ENCODE measurements at places on chromosomes 12 and 14.

GRCh38 chr12:53196486-53196885 is 10.6 kb downstream of the ITGB7 start:
- no peak for DNase-seq

DNA sequence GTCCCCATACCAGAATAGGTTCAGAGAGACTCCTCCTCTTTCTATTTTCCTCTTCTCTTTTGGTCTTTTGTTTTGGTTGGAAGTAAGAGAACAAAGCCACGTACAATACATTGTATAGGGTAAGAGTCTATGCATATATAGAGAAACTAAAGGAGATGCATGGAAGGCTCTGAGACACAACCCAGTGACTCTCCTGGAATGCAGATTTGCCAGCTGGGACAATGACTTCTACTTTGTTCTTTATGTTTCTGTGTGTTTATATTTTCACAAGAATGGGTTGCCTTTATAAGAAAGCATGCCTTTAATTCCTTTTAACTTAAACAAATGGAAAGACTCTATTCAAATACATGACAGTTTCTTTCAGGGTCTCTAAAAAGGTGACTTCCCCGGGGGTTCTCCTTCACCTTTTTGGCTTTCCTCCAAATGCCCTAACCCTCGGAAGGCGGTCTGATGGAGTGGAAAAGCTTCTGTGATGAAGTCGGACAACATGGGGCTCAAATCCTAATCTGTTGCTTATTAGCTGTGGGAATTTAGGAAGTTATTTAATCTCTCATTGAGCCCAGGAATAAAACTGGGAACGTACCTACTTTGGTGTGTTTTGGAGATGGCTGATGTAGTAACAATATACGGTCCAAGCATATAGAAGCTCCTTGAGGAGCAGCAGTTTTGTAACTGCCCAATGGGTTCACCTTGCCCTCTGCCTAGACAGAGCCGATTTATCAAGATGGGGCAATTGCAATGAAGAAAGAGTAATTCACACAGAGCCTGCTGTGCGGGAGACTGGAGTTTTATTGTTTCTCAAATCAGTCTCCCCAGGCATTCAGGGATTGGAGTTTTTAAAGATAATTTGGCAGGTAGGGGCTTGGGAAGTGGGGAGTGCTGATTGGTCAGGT is 9.1 kb upstream of the SERPINA1 start:
- no peak for DNase-seq

DNA sequence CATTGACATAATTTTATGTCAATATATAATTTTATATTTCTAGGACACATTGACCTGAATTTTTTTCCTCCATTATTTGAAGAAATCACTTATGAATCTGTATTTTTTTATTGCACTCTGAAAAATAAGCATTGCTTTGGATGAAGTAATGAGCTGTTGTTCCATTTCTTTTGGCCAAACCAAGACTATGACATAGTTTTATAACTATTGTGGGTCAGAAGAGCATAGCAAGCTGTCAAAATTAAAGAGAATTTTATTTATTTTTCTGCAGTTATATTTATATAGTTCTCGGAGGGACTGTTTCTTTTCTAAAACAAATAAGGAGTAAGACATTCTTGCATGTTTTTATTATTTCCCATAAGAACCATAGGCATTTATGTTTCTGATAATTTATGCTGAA is 8.5 kb downstream of the C12orf75 start:
- no peak for DNase-seq

GRCh38 chr14:92961567-92961855 is 38.6 kb downstream of the CHGA start:
- DNase-seq: no peak

GRCh38 chr14:35332517-35333263 is 40.5 kb downstream of the PSMA6 start:
- DNase-seq: peak; percentile 51

DNA sequence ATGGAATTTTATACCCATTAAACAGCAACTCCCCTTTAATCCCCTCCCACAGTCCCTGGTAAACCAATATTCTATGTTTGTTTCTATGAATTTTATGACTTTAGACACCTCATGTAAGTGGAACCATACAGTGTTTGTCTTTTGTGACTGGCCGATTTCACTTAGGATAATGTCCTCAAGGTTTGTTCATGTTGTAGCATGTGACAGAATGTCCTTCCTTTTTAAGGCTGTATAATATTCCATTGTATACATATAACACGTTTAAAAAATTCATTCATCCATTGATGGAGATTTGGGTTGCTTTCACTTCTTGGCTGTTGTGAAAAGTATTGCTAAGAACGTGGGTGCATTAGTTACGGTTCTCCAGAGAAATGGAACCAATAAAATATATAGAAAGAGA is 40.2 kb downstream of the ARF6 start:
- DNase-seq: no peak

GRCh38 chr12:53179687-53180219 is 769 bp upstream of the ZNF740 start:
- DNase-seq: no peak

DNA sequence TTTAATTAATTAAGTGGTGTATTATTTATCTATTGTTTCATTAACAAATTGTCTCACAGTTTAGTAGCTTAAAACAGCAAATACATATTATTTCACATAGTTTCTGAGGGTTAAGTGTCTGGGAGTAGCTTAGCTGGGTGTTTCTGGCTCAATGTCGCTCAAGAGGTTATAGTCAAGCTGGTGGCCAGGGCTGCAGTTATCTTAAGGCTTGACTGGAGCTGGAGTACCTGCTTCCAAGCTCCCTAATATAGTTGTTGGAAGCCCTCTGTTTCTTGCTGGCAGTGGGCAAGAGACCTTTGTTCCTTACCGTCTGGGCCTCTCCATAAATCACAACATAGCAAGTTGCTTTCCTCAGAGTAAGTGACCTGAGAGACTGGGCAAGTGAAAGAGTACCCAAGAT is 66.6 kb downstream of the RAD51B start:
- no peak for DNase-seq

GRCh38 chr14:75933712-75934296 is 48.0 kb downstream of the TGFB3 start:
- no peak for DNase-seq

DNA sequence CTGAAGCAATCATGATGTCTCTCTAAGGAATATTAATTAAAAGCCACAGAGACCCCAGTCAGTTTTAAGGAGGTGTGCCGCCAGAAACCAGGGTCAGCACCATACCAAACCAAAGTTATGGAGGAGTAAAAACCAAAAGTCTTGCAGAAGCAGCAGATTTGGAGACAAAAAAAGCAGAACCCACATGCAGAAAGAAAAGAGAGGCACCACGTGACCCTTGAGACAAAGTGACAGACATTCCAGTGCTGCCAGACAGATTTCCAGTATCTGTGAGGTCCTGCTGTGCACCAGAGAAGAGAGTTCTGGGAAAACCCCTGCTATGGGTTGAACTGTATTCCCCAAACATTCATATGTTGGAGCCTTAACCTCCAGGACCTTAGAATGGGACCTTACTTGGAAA is 59.7 kb downstream of the CAPZA3 start:
- no peak for DNase-seq

DNA sequence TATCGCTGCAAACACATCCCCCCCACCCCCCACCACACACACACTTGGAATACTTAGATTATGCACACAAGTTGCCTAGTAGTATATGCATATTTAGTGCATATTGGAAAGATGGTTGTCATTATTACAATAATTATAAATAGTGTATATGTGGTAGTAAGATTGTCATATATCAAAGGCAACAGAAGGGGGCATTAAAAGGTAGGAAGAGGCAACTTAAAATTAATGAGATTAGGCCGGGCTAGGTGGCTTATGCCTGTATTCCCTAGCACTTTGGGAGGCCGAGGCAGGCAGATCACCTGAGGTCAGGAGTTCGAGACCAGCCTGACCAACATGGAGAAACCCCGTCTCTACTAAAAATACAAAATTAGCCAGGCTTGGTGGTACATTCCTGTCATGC is 52.1 kb downstream of the GSC start:
- DNase-seq: peak; percentile 8

DNA sequence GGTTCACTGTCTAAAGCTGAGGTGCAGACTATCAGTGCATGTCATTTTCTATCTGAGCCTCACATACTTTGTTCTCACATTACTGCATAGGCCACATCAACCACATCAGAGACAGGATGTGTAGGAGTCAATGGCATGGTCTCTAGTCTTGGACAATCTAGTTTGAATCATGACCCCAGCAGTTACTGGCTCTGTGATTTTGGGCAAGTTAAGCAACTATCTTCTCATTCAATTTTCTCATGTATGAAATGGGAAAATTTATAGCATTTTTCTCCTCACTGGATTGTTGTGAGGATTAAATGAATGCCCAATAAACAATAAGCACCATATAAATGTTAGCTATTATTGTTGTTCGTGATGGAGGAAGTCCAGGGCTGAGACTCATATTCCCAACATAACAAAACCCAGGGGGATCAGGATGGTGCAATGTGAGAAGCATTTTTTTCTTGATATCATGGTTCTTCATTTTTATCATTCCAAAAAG is 432.6 kb downstream of the LRIG3 start:
- peak; percentile 69 for DNase-seq

GRCh38 chr12:89417246-89417977 is 65.1 kb upstream of the DUSP6 start:
- DNase-seq: peak; percentile 53
